Stromal cell of bone marrow (primary cell): ENCODE measurements at places on chromosomes 6 and 20.
A peak's percentile ranks its signal among the peaks of the same experiment; 100 is the strongest.

DNA sequence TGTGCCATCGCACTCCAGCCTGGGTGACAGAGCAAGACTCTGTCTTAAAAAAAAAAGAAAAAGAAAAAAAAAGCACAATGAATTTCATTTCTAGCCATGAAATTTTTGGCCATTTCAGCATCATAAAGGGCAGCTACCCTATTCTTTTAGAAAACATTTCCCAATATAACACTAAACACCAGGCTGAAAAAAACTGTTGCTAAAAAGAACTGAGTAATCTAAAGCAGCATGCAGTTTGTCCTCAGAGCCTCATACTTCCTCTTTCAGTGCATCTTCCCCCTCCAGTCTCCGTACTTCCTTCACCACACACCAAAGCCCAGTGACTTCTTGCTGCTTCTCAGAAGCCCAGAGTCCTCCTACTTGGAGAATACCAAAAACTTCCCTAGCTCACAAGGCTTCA lies 5.6 kb upstream of the IFNGR1 start:
- no peak for DNase-seq

DNA sequence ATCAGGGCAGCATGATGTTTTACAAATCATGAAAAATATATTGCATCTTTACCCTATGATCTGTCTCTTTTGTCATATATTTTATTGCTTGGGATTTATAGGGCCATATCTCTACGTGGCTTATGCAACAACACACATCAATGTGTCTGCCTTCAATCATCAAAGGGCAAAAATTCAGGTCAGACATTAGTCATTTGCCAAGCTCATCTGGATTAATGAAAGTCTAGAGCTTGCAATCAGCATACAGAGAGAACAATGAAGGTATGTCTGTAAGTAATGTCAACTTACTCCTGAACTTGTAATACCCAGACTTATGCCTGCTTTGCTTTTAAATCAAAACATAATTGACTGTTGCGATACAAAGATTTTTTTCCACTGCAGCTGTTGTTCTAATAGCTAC lies 282.7 kb downstream of the HAO1 start:
- no peak for DNase-seq

DNA sequence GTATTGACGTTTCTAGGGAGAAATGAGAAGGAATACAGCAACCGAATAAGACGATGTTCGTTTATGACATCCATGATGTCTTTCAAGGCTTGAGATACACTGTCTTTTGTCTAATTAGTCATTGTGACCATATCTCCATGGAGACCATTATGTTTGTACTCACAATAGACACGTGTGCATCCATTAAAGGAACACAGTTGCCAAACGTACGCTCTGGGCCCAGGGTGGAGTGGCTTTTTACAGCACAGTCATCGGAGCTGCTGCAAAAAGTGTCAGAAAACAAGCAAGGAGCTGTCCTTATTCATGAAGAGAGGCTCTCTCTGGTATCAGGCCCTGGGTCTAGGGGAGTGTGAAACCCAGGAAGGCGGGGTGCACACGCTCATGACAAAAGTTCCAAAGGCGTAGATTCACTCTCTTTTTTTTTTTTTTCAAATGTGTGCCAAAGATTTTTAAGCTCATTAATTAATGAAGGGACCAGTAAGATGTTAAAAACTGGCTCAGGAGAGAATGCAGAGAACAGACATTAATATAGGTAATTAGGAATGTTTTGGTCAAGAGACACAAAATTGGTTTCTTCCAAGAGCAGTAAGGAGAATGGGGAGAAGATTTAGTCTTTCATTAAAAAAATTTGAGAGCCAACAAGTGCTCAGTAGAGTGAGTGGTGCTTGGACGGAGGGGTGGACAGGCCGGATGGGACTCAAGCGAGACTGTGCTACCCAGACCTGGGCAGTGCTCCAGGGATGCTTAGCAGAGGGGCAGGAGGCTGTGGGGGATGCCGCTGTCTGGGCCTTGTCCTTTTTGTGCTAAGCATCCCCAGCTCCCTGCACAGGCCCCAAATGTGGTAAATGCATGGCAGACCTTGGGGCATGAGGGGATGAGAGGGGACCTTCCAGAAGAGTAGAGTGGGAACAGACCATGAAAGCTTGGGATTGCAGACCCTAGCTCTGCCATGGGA lies 34.9 kb upstream of the GTSF1L start:
- no peak for DNase-seq

GRCh38 chr6:169520104-169520503 lies 181.7 kb downstream of the WDR27 start:
- DNase-seq, result peak; percentile 52

DNA sequence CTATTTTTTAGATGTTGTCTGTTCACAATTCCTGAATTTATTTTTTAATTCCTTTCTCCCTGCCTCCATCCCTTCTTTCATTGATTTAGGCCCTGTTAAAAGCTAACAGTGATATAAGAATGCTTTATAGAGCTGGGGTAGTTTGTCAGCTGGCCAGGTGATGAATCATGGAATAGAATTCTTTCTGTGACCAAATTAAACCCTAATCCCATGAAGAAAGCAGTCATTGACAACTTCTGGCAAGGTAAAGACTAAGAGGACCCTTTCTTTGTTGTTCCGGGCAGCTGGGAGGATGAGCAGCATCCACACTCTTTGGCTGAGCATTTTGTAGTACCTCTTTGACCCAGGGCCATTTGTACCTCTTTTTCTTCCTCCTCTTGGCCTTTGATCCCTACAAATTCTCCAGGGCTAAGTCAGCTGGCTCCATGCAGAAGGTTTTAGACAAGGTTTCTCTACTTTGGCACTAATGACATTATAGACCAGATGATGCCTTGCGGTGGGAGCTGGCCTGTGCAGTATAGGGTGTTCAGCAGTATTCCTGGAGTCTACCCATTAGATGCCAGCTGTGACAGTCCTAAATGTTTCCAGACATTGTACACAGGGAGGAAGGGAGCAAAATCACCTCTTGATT lies 102.9 kb downstream of the SLX4IP start:
- peak; percentile 28 for DNase-seq

DNA sequence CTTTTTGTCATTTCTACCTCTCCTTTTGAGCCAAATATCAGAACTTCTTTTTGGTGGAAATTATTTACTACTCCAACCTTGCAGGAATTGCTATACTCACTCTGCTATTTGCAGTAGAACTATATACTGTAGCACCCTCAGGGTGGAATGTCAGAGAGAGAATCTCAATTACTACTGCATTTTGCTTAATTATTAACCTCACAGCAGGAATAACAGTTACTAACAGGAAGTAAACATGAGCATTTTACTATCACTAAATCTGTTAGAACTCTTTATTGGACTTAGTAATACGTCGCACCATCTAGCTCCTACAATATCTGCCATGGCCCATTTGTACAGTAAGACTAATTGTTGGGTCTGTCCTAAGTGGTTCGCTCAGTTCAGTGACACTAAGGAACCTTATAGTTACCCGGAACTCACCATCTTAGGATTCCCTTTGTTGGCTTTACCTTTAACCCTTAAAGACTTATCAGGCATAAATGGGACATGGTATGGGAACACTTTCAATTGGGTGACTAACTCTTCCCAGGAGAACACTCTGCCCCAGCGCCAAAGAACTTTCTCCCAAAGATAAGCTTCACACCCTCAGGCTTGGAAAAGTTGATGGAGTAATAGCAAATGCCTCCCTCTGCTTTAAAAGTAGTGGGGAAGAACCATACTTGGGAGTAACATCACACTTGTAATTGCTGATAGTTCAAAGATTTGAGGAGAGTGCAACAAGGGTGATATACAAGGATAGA lies 38.8 kb downstream of the PLN start:
- DNase-seq, result no peak

DNA sequence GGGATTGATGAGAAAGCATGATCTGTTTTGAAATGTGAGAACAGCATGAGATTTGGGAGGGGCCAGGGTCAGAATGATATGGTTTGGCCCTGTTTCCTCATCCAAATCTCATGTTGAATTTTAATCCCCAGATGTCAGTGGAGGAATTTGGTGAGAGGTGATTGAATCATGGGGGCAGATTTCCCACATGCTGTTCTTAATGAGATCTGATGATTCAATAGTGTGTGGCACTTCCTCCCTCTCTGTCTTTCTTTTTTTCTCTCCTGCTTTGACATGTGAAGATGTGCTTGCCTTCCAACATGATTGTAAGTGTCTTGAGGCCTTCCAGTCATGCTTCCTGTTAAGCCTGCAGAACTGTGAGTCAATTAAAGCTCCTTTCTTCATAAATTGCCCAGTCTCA lies 1060.3 kb upstream of the CITED2 start:
- peak; percentile 22 for DNase-seq

DNA sequence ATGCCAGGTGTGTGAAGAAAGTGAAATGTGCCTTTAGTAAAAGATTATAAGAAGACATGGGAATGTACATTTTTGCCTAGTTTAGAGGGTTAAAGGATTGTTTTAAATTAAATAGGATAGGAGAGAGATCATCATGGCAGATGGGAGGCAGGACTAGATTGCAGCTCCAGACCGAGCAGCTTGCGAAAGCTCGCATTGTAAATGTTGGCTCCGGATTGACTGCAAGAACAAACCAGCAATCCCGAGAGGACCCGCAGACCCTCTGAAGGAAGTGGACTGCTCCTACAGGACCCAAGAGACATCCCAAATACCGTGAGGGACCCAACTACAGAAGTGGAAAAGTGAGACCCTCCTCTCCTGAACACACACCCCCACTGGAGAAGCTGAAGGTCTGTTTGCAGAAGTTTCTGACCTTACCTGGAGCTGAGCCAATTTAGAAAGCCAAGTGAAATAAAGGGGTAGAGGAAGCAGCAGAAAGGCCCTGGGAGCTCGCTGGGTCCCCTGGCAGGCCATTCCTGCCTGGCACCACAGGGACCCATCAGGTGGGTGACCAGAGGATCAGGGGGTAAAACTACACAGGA lies 30.0 kb upstream of the TPD52L1 start:
- DNase-seq, result no peak

DNA sequence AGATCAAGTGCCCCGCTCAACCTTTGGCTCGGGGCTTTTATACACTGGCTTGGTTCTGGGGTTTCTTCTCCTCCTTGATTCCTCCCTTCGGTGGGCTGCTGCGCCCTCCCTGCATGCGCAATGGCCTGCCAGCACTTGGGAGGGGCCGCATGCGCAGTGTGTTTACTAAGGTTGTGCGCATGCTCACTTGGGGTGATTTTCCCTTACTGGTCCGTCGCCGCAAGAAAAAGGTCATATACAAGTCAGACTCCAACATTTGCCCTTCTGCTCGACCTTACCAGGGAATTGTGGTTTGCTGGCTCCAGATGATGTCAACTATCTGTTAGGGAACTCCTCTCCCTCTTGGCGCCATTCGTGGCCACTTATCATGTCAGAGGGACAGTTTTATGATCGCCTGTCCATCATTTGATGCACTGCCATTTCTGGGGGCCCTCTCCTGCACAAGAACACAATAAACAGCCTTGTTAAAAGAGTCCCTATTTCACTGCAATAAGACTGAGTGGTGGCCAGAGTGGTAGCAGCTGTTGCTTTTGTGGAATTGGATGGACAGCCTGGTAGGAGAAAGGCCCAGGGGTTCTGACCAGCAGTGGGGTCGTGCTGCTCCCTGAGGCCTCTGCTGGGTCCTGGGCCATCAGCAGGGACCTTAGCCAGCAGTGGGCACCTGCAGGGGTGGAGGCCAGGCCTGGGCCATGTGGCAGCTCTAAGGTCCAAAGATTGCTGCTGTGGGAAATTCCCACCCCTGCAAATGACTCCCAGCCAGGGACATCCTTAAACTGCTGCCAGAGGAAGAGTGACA lies 2.8 kb upstream of the LBP start:
- DNase-seq, result no peak

GRCh38 chr20:8808202-8808535 lies 260.7 kb upstream of the PLCB4 start:
- no peak for DNase-seq

DNA sequence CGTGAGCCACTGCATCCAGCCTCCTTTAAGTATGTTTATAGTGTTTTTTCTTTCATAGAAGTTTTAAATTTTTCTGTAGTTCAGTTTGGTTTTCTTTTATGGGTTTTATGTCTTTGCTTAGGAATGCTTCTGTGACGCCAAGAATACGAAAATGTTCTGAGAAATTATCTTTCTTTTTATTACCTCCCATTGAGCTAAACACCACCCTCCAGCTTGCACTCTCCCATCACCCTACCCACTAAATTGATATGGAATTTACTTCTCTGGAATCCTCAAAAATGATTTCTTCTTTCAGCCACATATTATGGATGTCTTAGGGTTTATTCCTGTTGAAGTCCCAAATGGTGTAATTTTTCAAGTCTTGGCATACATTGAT lies 38.1 kb downstream of the JARID2 start:
- DNase-seq, result no peak

- no peak for DNase-seq
Observed at GRCh38 chr6:83092756-83093399, 25.4 kb downstream of the DOP1A start.

DNA sequence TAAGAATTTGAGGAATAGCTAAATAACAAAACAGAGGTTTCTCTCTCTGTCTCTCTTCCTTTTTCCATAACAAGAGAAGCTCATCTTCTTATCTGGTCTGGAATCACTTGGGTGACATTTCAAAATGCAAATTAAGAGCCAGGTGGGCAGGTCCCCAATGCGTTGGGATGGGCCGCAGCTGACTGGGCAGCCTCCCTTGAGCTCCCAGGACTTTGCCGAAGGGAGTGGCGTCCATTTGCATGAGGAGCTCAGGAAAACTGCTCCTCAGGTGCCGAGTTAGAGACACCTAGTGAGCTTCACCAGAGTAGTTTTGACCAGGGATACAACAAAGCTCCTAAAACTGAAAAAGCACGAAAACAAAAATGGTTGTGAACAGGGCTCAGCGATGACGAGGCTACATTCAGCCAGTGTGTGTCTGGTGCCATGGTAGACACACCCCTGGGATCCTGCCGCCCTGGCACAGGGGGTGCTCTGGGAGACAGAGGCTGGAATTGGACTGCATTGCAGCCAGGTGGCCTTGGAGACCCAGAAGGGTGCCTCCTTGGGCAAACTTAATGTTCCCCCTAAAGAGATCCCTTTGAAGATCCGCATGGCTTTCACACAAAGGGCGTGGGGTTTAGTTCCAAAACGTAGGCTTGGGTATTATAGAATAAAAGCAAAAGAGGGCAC lies 13.5 kb upstream of the SERPINB6 start:
- DNase-seq, result no peak

DNA sequence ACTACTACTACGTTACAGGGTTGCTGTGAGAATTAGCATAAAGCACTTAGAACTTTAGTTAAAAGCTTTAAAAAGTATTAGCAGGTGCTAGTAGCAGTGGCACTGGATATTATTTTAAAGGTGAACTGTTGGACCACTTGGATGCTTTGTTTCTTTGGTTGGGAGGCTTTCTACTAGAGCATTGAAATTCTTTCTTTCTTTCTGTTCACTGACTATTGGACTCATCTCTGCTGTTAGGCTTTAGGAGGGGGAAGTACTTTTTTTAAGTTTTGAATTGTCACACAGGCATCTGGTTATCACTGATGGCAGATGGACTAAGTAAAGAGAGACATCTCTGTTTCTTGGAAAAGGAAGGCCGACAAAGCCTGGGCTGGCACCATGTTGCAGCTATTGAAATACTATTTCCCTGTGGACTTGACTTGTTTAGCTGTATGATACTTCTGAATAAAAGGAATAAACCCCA lies 4.8 kb downstream of the TBPL1 start:
- DNase-seq, result no peak
